Lung (tissue), 17 donors: ENCODE measurements at places on chromosomes 3 and 15.

DNA sequence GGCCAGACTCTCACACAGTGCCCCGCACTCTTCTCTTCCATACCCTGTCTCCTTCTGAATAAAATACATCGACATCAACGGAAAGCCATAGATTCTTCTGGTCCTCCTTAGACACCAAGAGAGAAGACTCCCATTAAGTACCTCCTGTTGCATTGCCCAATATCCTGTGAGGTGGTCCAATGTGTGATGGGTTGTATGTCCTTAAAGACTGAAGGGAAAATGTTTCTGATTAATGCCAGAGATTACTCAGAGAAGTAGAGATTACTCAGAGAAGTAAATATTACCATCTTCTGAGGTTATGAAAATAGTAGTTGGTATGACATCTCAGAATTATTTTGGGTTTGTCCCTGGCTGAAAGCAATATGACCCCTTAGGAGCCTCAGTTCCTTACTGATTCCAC is 60.8 kb upstream of the GALNT15 start:
- DNase-seq, result no peak

DNA sequence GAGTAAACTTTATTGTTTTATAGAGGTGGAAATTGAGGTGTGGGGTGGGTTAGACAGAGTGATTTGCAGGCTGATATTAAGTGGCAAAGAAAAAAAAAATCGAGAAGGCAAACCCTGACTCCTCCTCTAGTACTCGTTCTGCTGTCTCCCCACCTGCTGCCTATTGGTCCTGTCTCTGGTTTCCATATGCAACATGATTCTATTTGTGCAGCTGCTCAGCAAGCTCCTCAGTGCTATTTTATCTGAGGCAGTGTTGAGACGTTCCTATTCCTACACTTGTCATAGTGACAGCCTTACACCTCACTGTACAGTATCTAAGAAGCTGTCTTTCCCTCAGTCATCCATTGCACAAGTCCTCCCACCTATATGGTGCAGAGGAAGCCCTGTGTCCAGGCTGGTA is 45.1 kb downstream of the RSL24D1 start:
- DNase-seq, result no peak

- no peak for DNase-seq
Observed at GRCh38 chr15:70754862-70755261, 8.5 kb downstream of the UACA start.

DNA sequence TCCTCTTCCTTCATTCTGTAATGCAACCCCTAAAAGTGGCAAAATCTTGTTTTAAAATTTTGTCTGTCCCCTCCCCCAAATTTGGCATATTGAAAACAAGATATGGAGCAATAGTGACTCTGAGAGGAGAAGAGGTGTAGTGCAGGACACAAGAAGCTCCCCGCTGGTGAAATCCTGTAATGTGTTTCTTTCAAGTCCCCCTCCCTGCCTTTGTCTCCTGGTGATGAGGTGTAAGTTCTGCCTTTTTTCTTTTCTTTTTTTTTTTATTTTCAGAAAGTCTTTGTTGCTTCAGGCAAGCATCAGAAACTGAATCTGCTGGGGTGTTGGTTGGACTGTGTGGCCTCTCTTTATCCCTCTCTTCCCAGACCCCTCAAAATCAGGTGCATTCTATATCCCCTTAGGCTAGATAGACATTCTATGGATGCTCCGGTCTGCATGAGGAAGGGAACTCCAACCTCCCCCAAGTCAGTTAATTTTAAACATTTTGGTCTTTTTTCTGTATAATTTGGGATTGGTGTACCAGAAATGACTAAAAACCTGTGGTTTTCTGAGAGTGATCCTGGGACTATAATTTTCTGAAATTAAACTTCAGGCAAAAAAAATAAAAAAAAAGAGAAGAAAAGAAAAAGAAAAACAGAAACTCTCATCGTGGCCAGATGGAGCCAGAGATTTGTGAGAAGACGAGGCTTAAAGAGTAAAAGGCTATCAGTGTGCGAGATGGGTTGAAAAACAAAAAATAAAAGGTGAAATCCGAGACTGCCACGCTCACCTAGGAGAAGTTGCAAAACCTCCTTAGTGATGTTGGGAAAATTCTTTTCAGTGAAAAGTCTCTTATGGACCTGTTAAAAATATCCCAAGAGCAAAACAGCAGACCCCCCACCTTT is 21.4 kb downstream of the ACKR2 start:
- no peak for DNase-seq

DNA sequence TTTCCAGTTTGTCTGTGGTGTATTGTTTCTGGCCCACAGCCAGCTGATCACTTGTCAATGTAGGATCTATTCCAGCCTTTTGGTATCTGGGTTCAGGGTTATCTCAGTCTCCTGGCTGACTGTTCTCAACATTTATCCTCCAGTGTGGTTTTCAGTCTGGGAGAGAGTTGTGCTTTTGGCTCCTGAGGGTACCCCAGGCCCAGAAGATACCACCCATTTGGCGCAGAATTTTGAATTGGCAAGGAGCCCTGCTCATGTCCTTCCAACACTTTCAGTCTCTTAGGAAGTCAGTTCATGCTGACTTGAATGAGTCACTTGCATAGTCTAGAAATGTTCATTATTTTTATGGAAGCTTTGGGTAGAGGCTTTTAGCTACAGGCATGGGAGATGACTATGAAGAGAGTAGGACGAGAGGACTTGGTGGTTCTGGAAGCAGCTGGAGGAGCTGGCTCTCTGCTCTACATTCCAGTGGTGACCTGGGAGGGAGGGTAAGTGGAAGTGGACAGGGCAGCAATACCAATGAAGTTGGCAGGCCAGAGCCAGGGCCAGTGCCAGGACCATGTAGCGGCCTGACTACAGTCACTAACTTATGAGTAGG is 7.2 kb downstream of the POLR2H start:
- DNase-seq, result peak; percentile 49

GRCh38 chr15:33830351-33830750 is 137.9 kb upstream of the CHRM5 start:
- DNase-seq, result no peak

GRCh38 chr3:163722405-163722804 is 1355.9 kb downstream of the SI start:
- DNase-seq, result no peak
